Suppressor macrophage (primary cell): ENCODE measurements at places on chromosomes 7 and 10.

DNA sequence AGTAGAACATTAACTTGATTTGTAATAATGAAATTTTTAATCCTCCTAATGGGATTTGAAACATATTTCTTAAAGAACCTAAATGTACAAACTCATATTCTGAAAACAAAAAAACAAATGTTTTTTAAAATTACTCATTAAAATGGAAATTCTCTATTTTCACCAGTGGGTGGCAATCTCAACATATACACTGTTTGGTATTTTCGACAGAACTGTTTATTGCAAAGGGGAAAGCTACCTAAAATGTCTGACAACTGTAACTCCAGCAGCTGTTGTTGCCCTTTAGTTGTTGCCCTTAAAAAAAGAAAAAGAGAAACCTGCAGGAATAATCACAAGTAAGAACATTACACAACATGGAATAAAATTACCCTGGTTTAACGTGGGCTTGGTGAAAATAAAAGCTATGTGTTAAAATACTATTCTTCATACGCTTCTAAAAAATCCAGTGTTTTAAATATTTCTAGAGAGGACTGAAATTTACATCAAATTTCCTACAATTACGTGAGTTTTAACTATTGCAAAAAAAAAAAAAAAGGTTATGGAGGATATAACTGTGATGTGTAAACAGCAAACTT lies 54.5 kb downstream of the COL1A2 start:
- DNase-seq = peak; percentile 6

- peak; percentile 42 for DNase-seq
These were observed 27.6 kb upstream of the SFMBT2 start for GRCh38 chr10:7438196-7438986.

DNA sequence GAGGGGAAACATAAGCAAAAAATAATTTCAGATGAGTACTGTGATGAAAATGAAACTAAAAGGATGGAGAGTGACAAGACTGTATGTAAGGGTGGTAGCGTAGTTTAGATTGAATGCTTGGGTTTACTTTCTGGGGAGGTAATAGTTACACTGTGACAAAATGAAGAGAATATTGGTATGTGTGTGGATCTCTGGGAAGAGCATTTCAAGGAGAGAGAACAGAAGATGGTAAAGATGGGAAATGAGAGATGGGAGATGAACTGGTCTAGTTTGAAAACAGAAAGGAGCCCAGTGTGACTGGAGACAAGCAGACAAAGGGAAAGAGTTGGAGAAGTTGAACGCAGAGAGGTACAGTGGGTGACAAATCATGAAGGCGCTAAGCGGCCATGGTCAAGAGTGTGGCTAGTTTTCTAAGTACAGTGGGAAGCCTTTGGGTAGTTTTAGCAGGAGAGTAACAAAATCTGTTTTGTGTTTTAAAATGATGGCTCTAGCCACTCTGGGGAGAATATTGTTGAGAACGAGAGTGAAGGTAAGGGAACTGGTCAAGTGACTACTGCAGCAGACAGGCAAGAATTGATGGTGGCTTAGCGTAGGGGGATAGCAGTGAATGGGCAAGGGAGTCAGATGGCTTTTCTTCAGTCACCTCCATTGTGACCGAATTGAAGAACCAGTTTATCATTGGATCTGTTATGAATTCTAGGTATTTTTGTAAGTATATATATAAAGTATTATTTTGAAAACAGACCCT lies 22.6 kb downstream of the PALS2 start:
- no peak for DNase-seq

DNA sequence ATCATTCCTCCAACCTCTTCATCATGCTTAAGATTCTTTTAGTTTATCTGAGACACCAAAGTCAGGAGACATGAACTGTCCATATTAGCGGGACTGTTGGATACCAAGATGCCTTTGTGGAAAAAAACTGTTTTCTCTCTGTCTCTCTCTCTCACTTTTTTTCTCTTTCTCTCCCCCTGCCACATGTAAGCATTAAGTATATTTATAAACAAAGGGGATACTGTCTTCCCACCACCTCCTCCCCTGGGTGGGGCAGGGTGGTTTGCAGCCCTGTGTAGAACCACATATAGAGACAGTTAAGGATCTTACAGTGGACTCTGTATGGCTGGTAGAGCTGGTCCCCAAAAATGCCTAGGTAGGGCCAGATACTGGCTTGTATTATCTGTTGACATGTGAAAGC lies 101.3 kb downstream of the GLI3 start:
- no peak for DNase-seq

GRCh38 chr7:82249979-82250378 lies 193.6 kb downstream of the CACNA2D1 start:
- no peak for DNase-seq

- DNase-seq = peak; percentile 51
These were observed 14.8 kb downstream of the ZNF33A start for GRCh38 chr10:38025283-38025682.

GRCh38 chr10:85995791-85996190 lies 370.8 kb downstream of the GRID1 start:
- DNase-seq = peak; percentile 28

GRCh38 chr7:129370812-129371211 lies 63.4 kb upstream of the STRIP2 start:
- DNase-seq = no peak

GRCh38 chr10:15541376-15541775 lies 170.3 kb upstream of the FAM171A1 start:
- DNase-seq = no peak

DNA sequence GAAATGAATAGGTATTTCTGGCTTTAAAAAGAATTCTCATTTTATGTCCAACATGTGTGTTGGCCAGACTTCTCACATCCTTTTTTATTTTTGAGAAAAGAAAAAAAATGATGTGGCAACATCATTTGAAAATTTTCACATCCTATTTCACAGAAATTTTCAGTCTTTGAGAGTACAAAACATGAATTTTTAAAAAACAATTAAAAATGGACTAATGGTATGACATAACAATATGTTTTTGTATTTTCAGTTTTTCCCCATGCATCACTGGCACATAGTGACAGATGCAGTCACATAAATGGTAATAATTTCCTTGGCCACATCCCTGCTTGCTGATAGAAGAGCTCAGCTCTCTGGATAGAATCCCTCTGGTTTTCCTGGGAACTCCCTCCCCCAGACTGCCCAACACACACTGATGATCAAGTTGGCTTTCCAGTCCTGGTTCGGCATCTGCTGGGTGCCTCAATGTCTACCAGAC lies 188.5 kb upstream of the AGR3 start:
- DNase-seq = no peak
